ENCODE measurements at places on chromosomes 2 and 18. TPM values are rescaled to one million over a fixed set of nuclear protein-coding genes. Genes with fewer than 3 reads are reported as not detected.

The TRIM54 gene
- total RNA-seq = 0.96 TPM

- peak; percentile 33 for DNase-seq
Observed at GRCh38 chr18:70489986-70490933, 201.4 kb downstream of the SOCS6 start.

The HOXD1 gene
- total RNA-seq = 0.34 TPM

The POLE4 gene
- 27.8 TPM for total RNA-seq

DNA sequence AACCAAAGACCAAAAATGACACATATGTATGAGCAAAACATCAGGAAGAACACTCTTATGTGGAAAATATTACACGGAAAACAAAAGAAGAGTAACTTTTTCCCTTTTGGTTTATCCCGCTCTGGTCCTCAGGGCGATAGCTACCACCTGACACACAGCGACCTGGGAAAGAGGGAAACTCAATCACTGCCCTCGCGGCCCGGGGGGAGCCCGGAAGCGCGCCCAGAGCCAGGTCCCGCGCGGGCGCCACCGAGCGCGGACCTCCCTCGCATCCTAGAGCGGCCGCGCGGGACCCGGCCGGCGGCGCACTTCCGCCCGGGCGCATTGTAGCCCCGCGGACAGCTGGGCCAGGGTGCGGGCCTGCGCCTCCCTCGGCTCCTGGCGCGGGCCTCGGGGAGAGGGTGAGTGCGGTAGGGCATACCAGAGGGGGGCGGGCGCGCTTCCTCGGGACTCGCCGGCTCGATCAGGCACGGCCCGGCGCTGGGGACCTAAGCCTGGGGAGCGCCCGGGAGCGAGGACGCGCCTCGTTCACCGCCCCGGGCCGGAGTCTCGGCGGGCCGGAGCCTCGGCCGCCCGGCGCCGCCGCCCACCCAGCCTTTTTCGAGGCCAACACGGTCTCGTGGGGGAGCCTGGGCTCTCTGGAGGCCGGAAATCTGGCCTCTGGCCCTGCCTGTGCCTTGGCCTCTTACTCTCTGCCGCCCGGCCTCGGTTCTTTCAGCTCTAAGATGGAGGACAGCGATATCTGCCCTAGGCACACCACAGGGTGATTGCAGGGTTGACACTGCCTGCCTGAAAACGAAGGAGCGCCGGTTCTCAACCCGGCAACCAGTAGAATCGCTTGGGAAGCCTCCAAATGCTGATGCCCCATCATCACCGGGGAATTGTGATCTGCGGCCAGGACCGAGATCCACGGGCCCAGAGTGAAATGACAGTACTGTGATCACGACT, at the start of gene ELAC1:
Gene ELAC1 (plus strand): TSS at position 327 of the 948 bp plus-strand sequence. CDS start 6,365 bp downstream, outside the sequence.
- DNase-seq = peak; percentile 50

DNA sequence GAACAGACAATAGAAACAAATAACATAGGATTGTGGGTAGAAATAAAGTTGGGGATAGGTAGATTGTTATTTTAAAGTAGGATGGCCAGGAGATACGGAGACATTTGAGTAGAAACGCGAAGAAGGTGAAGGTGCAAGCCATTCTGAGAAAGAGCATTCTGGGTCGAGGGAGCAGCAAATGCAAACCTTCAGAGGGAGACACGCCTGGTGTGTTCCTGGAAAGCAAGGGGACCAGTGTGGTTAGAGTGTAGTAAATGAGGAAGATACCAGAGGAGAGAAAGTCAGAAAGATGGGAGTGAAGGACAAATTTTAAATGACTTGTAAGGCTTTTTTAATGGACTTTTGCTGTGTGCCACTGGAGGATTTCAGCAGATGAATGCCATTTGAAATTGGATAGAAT, 1.7 kb downstream of the CYP20A1 start:
- DNase-seq = no peak

DNA sequence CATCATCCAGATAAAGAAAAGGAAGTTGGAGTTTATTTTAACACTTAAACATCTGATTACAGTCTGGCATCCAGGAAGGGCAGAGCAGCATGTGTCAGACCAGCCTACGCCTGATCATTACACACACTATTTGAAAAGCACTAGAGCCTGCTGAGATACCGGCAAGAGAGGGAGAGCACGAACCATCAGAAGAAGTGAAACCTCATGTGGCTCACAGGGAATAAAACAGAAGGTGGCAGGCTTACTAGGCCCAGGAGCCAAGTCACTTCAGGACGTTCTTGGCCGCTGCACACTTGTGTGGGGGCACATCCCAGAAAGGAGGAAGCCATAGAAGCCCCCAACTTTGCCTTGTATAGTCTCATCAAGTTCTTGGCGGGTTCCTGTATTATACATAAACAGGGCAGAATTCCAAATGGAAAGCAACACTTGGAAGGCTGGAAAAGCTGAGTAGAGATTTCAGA, 105.5 kb downstream of the UGGT1 start:
- no peak for DNase-seq

The ASB1 gene
- 43.2 TPM for total RNA-seq

The TCF7L1 gene
- total RNA-seq = not detected

GRCh38 chr18:79275992-79276391, 119.7 kb upstream of the NFATC1 start:
- no peak for DNase-seq

- peak; percentile 13 for DNase-seq
Observed at GRCh38 chr2:201500534-201500933, 49.0 kb downstream of the STRADB start.

Measured in A172 (cell line).